ENCODE measurements at places on chromosomes 6 and 20.

DNA sequence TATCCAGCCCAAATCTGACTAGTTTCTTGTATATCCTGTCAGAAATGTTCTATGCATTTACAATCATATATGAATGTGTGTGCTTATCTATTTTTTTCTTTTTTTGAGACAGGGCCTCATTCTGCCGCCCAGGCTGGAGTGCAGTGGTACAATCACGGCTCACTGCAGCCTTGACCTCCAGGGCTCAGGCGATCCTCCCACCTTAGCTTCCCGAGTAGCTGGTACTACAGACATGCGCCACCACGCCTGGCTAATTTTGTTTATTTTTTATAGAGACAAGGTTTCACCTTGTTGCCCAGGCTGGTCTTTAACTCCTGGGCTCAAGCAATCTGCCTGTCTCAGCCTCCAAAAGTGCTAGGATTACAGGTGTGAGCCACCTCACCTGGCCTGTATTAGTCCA is 3.0 kb upstream of the RAB44 start:
- DNase-seq: no peak

DNA sequence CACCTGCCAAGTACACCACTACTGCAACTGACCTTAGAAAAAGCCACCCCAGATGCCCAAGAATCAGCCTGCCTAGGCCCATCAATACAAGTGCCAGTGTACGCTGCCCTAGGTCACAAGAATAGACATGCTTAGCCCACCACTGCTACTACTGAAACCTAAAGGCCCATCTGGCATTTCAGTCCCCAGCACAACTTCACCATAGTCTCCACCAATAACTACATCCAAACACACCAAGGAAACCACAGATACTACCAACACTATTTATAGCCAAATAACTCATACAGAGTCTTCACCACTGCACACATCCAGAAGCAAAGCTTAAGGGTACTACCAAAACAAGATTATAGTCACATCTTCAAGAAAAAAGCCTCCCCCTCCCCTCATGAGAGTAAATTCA is 28.2 kb downstream of the TREML4 start:
- DNase-seq: no peak

GRCh38 chr6:35041086-35041861 is 99.9 kb downstream of the TCP11 start:
- DNase-seq: no peak

DNA sequence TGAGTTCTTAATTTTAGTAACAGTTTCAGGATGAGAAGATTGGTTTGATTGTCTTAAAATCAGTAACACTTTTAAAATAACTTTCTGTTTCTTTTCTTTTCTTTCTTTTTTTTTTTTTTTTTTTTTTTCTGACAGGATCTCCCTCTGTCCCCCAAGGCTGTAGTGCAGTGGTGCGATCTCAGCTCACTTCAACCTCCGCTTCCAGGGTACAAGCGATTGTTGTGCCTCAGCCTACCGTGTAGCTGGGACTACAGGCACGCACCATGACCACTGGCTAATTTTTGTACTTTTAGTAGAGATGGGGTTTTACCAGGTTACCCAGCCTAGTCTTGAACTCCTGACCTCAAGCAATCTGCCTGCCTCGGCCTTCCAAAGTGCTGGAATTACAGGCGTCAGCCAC is 33.7 kb upstream of the KCNQ5 start:
- no peak for DNase-seq

DNA sequence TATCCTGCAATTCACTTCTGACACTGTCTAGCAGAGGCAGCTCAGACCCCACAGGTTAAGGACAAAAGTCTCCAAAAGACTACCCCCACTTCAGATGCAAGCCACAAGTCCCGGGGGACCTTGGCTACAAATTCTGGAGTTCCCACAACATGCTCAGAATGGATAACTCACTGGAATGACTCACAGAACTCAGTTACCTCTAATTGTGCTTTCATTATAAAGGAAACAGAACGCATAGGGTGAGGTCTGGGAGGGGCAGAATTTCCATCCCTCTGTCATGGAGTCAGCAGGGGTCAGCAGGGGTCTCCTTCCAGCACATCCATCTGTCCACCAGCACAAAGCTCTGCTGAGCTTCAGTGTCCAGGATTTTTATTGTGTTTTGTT is 184.2 kb downstream of the CDH4 start:
- DNase-seq: no peak

- DNase-seq: no peak
Measured at GRCh38 chr6:17475606-17476244, 82.3 kb downstream of the CAP2 start.

DNA sequence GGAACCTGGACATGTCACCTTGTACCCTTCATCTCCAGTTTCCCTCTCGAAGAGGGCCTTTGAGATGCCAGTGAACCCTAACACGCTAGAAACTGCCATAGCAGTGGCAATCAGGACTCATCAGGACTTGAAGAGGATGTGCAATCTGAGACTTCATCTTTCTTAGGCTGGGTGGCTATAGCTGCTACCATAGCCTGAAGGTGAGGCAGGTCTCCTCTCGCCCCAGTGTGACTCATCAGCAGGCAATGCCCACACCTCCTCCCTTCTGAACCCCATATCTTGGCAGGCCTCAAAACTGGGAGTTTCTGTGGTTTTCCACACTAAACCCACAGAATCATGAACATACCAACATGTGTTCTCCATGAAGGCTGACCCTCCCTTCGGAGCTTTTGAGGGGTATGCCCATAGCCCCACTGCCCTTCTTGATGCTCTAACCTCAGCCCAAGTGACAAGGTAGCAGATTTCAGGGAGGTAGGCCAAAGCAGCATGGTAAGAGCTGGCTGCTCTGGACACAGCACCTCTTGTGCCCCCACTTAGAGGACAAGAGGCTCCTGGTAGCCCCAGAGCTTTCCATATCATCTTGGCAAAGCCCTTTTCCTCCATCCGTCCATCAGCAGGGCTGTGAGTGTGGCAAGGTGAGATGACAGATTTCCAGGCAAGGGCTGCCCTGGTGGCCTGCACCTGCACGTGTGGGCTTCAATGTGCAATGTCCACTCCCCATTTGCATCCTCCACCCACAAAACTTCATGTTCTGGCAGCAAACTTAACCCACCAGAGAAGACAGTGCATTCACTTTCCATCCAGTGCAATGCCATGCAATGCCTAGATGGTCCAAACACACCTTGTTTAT is 2.6 kb downstream of the BLCAP start:
- no peak for DNase-seq

- no peak for DNase-seq
Measured at GRCh38 chr6:62805431-62805830, 405.8 kb upstream of the FKBP1C start.

DNA sequence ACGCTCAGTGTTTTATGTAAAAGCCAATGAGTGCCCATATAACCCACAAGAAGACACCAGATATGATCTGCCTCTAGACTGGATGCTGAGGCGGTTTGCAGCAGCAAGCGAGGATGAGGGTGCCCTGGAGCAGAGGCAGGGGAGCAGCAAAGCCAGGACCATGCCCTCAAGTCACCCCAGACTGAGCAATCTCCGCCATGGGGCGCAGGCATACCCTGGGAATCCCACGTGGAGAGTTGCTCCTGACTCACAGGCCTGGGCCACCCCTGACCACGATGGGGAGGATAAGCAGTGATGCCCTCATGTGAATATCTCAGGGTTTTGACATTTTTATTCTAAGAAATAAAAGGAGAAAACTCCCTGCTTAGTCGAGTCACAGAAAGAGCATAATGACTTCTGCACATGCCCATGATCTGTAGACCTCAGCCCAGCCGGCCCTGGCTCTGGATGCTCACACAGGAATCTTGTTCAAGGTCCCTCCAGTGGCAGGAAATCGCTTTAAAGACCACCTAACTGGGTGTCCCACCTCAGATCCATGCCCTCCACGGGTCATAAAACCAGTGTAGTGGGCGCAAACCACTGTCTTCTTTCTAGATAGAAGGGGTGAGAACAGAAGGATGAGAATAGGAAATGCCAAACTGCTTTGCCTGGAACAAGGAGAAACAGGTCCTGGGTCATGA is 138.3 kb upstream of the SNX9 start:
- DNase-seq: no peak

DNA sequence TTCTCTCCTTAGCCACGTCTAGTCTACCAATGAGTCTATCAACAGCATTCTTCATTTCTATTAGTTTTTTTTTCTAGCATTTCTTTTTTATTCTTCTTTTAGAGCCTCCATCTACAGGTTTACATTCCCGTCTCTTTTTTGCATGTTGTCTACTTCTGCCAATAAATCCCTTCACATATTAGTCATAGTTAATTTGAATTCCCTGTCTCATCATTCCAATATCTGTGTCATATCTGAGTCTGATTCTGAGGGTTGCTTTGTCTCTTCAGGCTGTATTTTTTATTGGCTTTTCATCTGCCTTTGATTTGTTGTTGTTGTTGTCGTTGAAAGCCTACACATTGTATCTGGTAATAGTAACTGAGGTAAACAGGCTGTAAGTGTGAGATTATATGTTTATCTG is 104.6 kb downstream of the HMGCLL1 start:
- DNase-seq: no peak

- no peak for DNase-seq
Measured at GRCh38 chr20:63947638-63948456, 8.4 kb downstream of the UCKL1 start.

GRCh38 chr20:50020288-50020687 is 37.5 kb downstream of the SNAI1 start:
- no peak for DNase-seq

GRCh38 chr20:18299364-18299763 is 11.0 kb downstream of the ZNF133 start:
- DNase-seq: no peak

DNA sequence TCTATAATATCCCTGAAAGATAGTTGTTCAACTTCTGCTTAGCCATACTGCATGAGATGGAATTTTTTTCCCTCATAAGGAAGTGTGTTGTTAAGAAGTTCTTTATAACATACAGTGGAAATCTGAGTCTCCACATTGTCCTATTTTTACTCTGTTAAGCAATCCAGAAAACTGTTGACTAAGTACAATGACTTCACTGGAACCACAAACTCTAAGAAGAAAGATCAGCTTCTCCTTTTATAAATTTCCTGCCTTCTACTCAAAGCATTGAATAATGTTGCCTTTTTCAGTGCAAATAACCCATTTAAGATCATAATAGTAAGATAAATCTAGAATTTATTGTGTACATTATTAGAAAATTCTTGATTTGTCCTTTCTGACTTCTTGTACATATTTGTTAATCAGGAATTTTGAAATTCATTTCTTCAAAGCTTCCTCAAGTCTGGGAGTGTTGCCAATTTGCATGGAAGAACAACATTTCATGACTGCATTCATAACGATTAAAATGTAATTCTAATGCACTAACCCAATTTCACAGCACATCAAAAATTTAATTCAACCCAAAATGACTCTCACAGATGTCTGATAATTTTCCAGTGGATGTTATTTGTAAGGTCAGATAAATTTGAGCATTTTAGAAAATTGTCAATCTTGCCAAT is 45.6 kb upstream of the ANKEF1 start:
- DNase-seq: no peak

GRCh38 chr6:95266537-95267258 is 310.6 kb upstream of the MANEA start:
- DNase-seq: no peak

DNA sequence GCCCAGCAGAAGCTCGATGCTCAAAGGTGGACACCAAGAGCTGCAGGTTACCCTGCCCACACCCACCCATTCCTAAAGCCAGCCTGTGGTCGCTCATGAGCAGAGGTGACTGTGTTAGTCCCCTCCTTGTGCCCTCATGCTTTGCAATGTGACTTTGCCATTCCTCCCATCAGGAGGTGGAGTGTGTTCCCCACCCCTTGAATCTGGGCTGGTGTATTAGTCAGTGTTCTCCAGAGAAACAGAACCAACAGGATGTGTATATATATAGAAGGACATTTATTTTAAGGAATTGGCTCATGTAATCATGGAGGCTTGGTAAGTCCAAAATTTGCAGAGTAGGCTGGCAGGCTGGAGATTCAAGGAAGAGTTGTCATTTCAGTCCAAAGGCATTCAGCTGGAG is 54.4 kb upstream of the RNF24 start:
- DNase-seq: no peak

GRCh38 chr6:53112871-53113270 is 35.8 kb downstream of the GCM1 start:
- DNase-seq: no peak

DNA sequence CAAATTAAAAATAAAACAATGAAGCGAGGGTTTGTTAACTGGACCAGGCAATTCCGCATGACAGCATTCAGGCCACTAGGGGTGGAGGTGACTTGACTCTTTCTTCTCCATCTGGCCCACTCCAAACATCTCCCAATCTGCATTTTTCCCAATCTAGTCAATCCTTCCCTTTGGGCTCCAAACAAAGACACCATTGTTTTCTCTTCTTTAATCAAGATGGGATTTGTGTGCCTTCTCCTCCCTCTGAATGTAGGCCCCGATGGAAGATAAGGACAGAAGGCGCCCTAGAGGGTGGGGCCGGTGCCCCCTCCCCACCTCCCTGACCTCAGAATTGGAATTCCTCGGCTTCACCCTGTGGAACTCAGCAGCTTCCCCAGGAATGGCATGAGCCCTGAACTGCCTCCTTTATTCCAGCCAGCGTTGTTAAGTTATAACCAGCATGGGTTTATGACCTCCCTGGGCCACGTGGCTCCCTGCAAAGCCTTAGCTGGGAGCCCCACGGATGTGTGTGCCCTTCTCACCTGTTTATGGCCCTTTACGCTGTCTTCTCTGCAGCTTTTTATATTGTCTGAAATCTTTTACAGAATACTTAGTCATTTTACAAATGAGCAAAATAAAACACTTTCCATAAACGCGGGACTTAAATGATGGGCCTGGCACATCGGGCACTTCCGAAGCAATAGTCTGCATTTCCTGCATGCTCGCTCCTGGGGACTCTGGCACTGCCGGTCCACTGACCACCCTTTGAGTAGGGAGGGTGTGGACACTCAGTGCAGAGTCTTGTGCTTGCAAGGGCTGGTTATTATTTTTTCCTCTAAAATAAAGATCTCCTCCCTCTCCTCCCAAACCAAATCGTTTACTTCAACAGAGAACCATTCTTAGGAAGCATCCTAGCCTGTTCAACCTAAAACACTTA is 24.5 kb downstream of the OVOL2 start:
- no peak for DNase-seq

DNA sequence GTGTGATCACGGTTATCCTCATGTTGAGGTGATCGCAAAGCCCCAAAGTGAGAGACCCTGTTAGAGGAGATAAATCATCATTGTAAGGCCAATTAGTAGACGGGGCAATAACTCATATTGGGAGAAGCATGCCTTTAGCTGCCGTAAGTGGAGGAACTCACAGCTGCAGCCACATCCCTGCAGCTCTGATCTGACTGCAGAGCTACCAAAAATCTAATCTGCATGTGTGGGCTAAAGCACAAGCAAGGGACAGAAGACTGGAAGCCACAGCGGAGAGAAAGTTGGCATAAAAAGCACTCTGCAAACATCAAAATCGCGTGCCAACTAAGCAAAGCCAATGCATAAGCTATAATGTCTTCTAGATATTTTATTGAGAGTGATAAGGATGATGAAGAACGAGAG is 79.8 kb downstream of the TBC1D7 start:
- DNase-seq: no peak

- DNase-seq: no peak
Measured at GRCh38 chr20:62914970-62915457, 11.3 kb downstream of the DIDO1 start.

- DNase-seq: no peak
Measured at GRCh38 chr6:130222775-130223174, at the start of gene SAMD3. Gene SAMD3, minus strand, starts transcription at chr6:130222951. Its CDS starts 7,678 bp downstream, at chr6:130215273.

GRCh38 chr6:100347901-100348550 is 116.7 kb downstream of the SIM1 start:
- DNase-seq: no peak

Measured in activated naive CD4-positive, alpha-beta T cell treated with anti-CD3 and anti-CD28 coated beads, Interleukin-2, amount 50 U/mL, for 16 hours (primary cell).